Esophagus mucosa (tissue), 1 donor: ENCODE measurements at places on chromosomes 16 and 17.

DNA sequence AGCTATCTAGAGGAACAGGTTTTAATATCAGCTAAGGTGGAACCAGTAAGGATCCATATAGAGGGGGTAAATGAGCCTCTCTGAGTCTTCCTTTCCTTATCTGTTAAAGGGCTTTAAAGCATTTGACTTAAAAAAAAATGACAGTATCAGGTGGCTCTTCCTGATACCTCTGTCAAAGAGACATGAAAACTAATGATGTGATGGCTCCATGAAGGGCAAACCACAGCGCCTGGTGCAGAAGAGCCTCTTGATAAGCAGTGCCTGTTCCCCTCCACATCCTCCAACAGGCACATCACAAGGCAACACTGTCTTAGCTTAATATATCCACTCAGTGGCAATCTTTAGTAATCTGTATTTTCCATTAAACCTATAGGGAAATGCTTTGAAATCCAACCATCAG is 68.9 kb downstream of the USP31 start:
- no peak for ATAC-seq

GRCh38 chr17:60296177-60296576 is 95.8 kb downstream of the USP32 start:
- no peak for ATAC-seq

DNA sequence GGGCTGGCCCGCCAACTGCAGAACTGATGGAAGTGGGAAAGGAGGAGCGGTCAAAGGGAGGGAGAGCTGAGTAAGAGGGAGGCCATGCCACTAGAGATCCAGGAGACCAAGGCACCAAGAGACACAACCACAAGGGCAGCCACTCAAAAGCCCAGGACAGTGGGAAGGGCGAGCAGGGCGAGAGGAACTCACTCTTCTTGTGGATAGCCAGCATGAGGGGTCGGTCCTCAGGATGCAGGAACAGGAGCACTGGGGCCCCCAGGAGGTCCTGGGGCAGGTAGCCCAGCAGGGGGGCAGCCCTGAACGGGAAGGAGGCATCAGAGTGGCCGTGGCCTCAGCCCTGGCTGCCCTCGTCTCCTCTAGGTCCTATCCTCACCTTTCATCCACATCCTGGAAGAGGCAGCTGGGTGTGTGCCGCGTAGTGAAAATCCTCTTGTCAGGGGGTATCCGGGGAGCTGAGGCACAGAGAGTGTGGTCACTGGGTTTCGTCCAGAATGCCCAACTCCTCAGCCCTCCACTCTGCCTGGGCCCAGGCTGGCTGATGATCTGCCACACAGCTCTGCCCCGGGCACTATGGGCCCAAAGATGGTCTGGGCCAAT is 4.3 kb downstream of the PER1 start:
- no peak for ATAC-seq

DNA sequence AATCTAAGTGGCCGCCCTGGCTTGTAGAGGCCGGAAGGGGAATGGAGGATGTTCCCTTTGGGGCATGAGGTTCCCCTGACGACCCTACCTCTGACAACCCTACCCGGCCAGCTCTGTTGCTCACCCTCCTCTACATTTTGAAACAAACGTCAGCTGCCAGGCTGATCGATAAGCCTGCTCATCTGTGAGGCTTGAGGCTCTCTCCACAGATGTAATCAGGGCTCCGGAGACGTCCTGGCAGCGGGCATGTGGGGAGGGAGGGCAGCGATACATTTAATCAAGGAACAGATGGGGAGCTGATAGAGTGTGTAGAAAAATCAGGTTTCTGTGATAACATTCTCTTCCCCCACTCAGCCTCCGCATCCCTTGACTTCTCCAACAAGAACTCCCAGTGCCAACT is 212.3 kb upstream of the SDK2 start:
- no peak for ATAC-seq

- peak; percentile 73 for ATAC-seq
Measured at GRCh38 chr16:64092271-64092670, 1029.6 kb downstream of the CDH11 start.

DNA sequence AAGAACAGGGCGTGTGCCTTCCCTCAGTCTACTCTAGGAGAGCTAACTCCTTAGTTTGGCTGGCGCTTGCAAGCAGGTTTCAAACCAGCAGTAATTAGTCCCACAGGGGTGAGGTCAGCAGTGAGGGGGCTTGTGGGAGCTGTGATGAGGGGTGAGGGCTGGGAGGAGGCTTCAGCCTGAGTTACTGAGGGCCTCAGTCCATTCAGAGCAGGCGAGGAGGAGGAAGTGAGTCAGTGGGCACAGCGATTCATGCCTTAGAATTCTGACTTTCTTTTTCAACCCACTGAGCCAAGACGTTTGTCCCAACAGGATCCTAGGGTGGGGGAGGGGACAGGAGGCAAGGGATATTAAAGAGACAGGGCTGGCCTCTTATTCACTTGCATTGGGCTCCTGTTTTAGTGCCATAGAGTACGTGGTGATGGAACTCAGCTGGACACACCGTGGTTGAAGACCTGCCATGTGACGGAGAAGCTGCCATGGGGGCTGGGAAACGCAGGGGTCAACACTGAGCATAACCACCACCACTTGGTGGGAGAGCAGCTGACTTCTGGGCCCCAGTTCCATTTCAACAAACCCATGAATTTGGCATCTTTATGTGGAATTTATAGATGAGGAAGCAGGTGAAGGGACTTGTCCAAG is 8.3 kb upstream of the ITGA3 start:
- ATAC-seq: peak; percentile 36

DNA sequence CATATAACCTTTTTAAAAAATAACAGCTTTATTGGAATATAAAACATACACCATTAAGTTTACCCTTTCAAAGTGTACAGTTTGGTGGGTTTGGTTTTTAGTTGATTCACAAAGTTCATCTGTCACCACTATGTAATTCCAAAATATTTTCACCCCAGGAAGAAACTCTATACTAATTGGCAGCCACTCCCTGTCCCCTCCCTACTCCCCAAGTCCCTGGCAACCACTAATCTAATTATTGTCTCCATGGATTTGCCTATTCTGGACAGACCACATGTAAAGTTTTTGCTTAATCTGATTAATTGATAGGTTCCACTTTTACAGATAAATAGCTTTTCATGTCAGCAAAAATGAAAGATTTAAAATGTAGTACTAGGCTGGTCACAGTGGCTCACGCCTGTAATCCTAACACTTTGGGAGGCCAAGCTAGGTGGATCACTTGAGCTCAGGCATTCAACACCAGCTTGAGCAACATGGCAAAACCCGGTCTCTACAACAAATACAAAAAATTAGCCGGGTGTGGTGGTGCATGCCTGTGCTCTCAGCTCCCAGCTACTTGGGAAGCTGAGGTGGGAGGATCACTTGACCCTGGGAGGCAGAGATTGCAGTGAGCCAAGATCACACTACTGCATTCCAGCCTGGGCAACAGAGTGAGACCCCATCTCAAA is 25.0 kb upstream of the MAPK3 start:
- ATAC-seq: no peak

DNA sequence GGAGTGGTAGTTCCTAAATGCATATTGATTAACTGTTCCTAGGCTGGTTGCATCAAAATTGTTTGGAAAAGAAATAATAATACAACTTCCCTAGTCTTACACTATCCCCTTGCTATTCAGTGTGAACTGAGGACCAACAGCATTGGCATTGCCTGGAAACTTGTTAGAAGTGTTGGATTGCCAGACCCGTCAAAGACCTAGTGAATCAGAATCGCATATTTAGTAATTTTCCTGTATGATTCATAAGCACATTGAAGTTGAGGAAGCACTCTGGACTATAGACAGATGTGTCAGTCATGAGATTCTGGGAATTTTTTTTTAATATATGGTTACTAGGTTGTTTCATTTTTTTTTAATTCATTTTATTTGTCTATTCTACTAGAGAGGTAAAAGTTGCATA is 34.7 kb upstream of the KCNJ16 start:
- ATAC-seq: peak; percentile 75

DNA sequence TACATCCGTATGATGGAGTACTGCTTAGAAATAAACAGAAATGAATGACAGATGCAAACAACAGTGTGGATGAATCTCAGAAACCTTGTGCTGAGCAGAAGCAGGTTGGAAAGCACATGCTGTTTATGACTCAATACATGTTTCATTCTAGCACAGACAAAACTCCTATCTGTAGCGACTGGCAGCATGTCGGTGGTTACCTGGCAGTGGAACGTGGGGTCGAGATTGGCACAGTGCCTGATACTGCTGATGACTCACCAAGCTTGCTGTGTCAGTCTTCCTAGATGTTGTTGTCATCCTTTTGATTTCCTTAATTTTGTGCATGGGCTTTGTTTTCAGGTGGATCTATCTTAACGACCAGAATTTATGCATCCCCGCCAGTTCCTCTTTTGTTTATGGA is 62.1 kb downstream of the GAN start:
- ATAC-seq: peak; percentile 66

- no peak for ATAC-seq
Measured at GRCh38 chr17:38815576-38816193, 9.4 kb downstream of the CWC25 start.

- no peak for ATAC-seq
Measured at GRCh38 chr16:86791287-86792035, 213.1 kb downstream of the FOXL1 start.

DNA sequence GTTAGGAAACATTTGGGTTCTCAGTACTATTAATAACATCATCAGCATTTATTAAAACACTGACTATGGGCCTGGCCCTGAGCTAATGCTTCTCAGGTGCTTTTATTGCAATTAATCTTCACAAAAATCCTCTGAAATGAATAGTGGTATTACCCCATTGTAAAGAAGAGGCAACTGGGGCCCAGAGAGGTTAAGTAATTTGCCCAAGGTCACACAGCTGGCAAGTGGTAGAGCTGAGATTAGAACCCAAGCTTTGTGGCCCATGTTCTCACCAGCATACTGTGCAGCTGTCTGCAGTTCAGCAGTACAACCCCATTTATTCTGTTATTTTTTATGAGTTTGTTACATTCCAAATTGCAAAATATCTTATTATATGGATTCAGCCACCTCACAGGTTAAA is 82.3 kb downstream of the TBC1D16 start:
- no peak for ATAC-seq

DNA sequence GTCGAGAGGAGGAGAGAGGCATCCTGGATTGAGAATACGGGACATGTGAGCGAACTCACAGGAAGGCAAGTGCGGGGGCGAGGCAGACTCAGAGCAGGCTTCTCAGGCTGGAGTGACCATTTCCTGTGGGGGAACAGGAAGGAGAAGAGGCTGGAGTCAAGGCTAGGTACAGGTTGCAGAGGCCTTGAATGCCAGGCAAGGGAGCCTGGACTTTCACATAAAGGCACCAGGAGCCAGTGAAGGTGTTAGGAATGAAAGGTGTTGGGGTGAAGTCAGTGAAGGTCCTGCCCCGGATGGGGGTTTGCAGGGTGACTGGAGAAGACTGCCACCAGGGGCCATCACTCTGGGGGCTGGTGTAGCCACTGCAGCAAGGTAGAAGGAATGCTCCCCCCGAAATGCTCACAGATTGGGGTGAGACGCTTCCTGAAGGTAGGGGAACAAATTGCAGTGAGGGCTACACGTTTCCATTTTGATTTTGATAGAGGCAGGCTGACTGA is 5.3 kb upstream of the GPRC5C start:
- no peak for ATAC-seq

- ATAC-seq: no peak
Measured at GRCh38 chr17:1126801-1127550, 52.8 kb downstream of the ABR start.

GRCh38 chr17:72444517-72445054 is 323.8 kb downstream of the SOX9 start:
- ATAC-seq: no peak

DNA sequence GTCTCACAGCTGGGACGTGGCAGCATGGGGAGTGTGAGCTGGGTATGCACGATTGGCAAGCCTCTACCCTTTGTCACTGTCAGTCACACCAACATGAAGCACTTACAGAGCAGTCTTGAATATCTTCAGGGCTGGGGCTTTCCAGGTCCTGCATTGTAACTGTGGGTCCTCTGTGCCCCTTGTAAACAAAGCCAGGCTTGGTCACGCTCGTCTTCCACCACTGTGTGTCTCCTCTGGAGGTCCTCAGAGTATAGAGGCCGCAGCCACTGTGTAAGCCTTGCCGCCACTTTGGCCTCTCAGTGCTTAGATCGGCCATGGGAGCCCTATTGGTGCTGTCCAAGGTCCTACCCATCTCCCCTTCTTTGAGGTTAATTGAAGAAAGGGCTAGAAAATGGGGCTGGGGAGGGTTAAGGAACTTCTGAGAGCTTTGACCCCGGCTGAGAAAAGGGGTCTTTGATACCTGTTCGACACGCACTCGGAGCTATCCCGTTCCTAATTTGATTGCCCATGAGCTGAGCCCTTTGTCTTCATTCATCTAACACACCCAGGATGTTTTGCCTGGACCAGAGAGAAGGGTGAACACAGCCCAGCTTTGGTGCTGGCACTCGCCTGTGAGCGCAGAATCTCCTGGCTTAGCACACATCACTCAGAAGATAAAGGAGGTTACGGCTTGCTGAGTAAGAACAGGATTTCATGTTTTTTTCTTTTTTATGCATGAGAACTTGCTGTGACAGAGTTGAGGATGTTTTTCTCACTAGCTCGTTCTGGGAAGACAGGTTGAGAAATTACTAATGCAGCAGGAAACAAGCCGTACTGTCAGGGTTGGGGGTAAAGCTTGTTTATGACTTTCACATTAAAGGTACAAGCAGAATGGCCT is 267.9 kb downstream of the CPPED1 start:
- peak; percentile 55 for ATAC-seq

DNA sequence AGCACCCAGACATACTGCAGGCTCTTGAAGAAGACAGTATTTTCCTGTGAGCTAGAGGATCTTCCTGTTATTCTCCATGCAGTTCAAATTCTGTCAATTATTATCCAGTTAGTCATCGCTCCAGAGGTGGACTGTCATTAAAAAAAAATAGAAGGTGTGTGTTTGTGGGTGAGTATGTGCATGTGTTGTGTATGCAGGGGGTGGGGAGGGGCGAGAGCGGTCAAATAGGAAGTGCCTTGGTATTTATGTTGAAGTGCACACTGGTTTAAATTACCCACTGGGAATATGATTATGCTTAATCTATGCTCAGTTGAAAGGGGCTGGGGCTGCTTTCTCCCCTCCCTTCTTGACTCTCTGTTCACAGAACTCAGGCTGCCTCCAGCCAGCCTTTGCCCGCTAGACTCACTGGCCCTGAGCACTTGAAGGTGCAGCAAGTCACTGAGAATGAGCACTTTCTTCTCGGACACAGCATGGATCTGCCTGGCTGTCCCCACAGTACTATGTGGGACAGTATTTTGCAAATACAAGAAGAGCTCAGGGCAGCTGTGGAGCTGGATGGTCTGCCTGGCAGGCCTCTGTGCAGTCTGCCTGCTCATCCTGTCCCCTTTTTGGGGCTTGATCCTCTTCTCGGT is at the start of gene HSD17B2:
TSS of gene HSD17B2 (plus strand) at position 273 of the 632 bp plus-strand sequence. CDS start at position 445, 172 bp downstream.
- ATAC-seq: peak; percentile 16

GRCh38 chr16:66569827-66570405 is 3.7 kb downstream of the CMTM1 start:
- ATAC-seq: peak; percentile 37
